ENCODE measurements at places on chromosomes 5 and 9.

DNA sequence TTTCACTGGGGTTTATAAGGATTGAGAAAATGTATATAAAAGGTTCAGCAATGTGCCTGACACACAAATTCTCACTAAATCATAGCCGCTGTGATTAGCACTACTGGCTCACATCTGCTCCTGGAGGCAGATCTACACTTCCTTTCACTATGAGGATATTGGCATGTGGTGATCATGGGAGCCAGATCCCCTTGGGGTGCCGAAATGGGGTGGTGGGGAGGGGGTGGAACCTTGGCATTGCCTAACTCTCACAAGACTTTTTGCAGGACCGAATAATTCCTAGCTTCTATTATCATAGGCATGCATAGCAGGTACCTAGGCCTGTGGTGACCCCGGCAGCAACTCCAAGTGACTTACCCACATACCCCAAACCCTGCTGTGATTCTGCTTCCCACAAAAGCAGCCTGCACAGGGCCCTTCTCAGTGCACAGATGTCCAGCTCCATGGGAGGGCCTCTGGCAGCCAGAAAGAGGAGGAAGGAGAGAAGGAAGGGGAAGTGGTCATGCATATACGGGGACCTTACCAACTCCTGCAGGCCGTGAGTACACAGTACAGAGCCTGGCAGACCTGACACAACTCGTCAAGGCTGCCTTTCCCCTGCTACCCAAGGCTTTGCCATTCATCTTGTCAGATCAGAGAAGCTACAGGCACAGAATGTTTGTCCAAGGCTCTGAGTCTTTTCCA lies 61.3 kb upstream of the IQGAP2 start:
- no peak for DNase-seq

DNA sequence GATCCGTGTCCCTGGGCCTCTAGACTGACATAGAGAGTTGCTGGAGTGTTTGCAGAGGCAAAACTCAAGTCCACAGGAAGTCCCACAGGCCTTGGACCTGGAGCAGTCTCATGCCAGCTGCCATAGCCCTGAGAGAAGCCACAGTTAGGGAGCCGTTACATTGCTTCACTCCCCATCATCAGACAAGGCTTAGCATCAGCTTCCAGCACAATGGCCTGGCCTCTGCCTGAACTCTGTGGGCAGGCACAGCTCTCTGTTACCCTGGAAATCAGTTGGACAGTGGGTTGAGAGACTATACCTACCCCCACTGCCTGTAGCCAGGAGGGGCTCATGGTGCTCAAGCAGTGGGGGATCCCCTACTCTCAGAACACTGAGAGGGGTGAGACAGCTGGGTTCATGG lies 16.2 kb upstream of the C9orf72 start:
- DNase-seq, result no peak

- DNase-seq, result no peak
These were observed 859 bp downstream of the CSNK1G3 start for GRCh38 chr5:123512611-123513461.

DNA sequence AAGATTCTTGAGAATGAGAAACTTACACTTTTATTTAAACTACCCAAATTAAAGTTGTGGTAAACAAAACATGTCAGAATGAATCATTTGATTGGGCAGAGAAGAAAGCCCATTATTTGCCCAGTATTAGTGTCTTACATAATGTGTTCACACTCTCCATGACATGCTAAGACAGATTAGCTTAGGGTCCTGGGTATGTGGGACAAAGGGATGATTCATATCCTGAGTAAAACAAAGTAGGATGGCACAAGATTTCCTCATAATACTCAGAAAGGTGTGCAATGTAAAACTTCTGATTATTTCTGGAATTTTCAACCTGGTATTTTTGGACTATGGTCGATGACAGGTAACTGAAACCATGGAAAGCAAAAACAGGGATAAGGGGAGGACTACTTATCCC lies 183.9 kb upstream of the POU5F2 start:
- DNase-seq, result no peak

DNA sequence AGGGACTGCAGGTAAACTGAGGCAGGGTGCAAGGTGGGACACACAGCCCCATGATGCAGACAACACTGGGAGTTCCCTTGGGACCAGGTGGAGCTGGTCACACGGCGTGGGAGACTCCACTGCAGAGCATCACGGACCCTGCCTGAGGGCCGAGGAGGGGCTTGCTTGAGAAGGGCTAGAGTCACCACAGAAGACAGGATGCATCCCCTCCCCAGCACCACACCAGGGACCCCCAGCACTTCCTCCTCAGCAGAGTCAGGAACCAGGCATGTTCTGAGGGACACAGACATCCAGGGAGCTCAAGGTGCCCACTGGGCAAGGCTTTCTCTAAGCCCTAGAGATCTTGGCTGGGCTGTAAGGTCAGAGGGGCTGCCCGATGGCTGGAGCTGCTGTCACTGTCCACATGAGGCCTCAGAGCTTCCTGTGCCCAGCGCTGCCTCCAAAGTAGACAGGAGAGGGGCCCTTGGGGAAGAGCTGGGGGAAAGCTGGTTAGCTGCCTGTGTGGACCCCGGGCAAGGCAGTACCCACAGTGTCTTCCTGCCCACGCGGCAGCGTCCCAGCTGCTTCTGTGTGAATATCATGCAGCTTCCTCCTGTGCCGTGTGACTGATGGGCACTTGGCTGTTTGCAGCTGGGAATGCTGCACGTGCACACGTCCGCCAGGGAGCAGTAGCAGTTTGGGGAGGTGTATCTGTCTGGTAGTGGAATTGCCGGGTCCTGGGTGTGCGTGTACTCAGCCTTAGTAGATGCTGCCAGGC lies 176.6 kb downstream of the CACNA1B start:
- no peak for DNase-seq

GRCh38 chr5:36392818-36393217 lies 91.1 kb upstream of the RANBP3L start:
- no peak for DNase-seq

DNA sequence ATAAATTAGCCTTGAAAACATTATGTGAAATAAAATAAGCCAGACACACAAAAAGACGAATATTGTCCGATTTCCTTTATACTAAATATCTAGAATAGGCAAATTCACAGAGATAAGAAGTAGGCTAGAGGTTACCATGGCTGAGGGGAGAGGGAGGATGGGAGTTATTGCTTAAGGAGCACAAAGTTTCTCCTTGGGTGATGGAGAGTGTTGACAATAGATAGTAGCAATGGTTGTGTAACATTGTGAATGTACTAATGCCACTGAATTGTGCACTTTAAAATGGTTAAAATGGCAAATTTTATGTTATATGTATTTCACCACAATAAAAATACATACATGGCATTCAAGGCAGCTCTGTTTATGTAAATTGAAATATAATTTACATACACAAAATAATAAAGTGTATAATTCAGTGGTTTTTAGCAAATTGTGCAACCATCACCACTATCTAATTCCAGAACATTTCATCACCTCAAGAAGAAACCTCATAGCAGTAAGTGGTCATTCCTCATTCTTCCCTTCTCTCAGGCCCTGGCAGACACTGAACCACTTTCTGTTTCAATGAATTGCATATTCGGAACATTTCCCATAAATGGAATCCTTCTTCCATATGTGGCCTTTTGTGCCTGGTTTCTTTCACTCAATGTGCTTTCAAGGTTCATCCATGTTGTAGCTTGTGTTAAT lies 59.2 kb downstream of the NDST1 start:
- DNase-seq, result no peak

- DNase-seq, result no peak
These were observed 113.7 kb downstream of the VAV2 start for GRCh38 chr9:133878402-133878801.

GRCh38 chr5:170348137-170348633 lies 41.0 kb downstream of the KCNMB1 start:
- no peak for DNase-seq

DNA sequence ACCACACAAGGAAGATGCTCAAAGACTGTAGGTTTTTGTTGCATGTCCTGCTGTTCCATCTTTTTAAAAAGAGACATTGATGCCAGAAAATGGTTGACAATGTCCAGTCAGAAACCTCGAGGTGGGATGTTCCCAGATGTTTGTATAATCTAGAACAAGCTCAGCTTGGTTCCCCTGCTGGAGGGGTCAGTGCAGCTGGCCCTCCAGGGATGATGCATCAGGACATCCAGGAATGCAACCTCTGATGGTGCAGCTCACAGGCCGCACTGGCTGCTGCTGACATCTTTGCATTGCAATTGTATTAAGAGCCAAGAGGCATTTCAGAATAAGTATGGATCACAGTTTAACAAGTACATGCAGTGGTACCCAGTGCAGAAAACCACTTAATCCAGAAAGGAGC lies 122.4 kb downstream of the MED10 start:
- no peak for DNase-seq

GRCh38 chr5:56176155-56176798 lies 56.9 kb downstream of the ANKRD55 start:
- DNase-seq, result no peak

- no peak for DNase-seq
These were observed at the start of gene PCDHB10 for GRCh38 chr5:141192110-141192725. Gene PCDHB10, plus strand, starts transcription at chr5:141192353. Its CDS starts 200 bp downstream, at chr5:141192553.

DNA sequence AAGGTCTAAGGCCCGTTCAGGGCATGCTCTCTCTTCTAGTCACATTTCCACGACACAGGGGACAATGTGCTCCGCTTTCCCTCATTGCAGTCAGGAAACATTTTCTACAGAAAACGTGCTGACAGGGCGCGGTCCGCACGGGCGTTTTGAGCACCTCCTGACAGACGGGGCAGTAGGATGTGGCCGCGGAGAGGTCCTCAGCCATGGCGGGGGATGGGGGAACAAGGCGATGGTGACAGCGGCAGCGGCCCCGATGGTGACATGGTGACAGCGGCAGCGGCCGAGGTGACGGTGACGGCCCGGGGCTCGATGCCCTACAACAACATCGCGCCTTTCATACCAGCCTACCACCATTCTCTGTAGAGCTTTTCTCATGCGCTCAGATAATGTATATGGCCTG lies 4.1 kb downstream of the PLPP1 start:
- DNase-seq, result no peak

DNA sequence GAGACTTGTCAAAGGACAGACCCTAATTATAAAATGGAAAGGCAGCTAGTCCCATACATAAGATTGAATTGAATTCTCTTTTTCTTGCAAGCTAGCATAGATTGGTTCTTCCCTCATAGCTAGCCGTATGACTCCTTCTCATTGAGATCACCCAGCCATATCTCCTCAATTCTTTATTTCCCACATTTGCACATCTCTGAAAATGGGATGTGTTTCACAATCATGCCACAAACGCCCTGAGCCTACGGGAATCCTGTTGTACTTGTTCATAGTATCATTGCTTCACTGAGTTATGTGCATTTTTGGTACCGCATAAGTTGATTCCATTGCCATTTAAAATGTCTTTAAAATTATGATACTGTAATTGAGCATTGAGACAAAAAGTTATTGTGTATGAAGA lies 90.5 kb downstream of the PCSK1 start:
- DNase-seq, result no peak

GRCh38 chr5:91032125-91032524 lies 351.0 kb downstream of the ARRDC3 start:
- no peak for DNase-seq

DNA sequence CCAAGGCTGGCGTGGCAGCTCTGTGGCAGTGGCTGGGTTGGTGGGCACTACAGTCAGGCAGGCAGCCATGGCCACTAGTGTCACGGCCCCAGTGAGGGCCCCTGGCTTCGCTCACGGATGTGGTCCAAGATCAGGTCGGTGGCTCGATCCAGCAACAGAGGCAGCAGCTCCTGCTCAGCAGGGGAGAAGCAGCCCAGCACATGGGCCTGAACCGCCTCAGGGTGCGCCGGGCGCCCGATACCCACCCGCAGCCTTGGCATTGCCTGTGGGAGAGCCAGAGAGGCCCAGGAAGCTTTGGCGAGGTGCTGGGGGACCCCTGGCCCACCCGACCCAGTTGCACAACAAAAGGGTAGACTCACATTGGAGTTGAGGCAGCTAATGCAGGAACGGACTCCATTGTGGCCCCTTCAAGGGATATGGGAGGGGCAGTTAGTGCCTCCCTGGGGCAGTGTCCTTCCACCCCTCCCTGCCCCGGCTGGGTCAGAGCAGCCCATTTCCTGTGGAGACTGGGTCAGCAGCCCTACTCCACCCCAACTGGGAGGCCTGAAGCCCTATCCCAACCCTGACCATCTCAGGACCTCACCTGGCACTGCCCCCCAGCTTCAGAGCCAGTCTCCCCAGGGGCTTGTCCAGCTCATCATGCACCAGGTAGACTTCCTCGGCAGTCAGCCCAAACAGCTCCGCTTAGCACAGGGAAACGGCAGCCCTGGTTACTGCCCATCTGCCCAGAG lies 1.3 kb downstream of the PTRH1 start:
- no peak for DNase-seq

- DNase-seq, result no peak
These were observed 665 bp upstream of the BTF3 start for GRCh38 chr5:73497497-73498056.

GRCh38 chr5:81800797-81801196 lies 49.9 kb upstream of the SSBP2 start:
- no peak for DNase-seq

- no peak for DNase-seq
These were observed 163.5 kb downstream of the C9orf50 start for GRCh38 chr9:129457325-129457779.

- DNase-seq, result no peak
These were observed 52.9 kb downstream of the BARX1 start for GRCh38 chr9:93902051-93902779.

GRCh38 chr5:122398016-122398415 lies 86.0 kb downstream of the SNCAIP start:
- DNase-seq, result no peak

GRCh38 chr9:119091074-119091473 lies 278.2 kb downstream of the BRINP1 start:
- no peak for DNase-seq

- DNase-seq, result no peak
These were observed 141.6 kb downstream of the INSYN2B start for GRCh38 chr5:169838688-169839087.

DNA sequence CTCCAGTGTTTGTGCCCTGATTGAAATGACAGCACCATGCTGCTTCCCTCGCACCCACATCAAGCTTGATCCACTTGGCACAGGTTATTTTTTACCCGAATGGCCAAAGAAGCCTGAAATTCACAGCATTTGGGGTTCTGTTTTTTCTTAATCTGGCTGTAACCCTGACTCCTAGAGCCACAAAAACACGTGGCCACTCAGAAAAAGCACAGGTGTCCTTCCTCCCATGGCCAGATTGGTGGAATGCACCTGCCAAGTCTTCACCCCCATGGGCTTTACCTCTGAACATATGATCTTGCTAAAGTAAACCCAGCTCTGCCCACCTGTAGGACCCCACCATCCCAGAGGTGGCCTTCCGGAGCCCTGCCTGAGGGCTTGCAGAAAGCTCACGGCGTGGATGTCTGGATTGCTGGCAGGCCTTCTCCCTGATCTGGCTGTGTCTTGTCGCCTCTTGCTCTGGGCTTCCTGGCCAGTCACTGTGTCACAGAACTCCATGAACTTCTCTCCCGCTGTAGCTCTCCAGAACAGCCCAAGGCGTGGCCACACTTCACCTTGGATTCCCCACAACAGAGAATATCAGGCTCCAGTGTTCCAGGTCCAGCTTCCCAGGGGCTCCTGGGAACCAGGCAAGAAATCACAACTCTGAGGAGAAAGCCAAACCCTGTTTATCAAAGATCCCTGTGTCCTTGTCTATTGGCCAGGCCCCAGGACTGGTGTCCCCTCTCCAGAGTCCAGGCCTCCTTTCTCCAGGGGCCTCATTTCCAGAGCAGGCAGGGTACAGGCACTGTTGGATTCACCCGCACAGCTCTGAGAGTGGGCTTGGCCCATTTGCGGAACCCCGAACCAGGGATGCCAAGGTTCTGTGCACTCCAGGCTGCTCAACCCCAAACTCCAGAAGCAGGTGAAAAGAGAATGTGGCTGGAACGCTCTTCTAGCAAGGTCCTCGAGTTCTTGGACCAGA lies 272.5 kb downstream of the SYK start:
- no peak for DNase-seq

GRCh38 chr5:123787635-123788034 lies 275.7 kb downstream of the CSNK1G3 start:
- no peak for DNase-seq

- no peak for DNase-seq
These were observed 24.5 kb downstream of the PRRC2B start for GRCh38 chr9:131418143-131419025.
